Epithelial cell of esophagus (primary cell): ENCODE measurements at places on chromosomes 13 and 19.

GRCh38 chr19:33052352-33052972 is 12.2 kb downstream of the RHPN2 start:
- peak; percentile 77 for DNase-seq

GRCh38 chr19:41303954-41304353 is 6.0 kb upstream of the CCDC97 start:
- DNase-seq, result no peak

- no peak for DNase-seq
These were observed 6.1 kb upstream of the CEACAM7 start for GRCh38 chr19:41694196-41694595.

DNA sequence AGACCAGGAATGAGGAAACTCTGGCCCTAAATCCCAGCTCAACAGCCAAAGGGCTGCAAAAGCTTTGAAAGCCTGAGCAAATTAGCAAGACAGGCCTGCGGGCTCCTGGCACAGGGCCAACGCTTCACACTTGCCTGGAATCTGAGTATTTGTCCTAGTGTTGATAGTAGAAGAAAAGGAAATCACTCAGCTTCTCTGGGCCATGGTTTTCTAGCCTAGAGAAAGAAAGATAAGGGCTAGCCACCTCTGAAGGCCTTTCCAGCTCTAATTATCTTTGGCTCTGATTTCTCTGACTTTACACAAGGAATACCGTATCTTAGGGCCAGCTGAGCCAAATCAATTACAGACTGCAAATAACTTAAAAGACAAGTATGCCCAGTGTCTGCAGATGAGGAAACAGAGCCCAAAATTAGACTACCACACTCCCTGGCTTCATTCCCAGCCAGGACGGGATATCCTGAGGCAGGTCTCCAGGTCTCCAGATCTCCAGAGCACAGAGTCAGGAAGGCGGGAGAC is 69.6 kb downstream of the STK24 start:
- peak; percentile 77 for DNase-seq

GRCh38 chr13:32063619-32064233 is 32.2 kb downstream of the FRY start:
- no peak for DNase-seq

DNA sequence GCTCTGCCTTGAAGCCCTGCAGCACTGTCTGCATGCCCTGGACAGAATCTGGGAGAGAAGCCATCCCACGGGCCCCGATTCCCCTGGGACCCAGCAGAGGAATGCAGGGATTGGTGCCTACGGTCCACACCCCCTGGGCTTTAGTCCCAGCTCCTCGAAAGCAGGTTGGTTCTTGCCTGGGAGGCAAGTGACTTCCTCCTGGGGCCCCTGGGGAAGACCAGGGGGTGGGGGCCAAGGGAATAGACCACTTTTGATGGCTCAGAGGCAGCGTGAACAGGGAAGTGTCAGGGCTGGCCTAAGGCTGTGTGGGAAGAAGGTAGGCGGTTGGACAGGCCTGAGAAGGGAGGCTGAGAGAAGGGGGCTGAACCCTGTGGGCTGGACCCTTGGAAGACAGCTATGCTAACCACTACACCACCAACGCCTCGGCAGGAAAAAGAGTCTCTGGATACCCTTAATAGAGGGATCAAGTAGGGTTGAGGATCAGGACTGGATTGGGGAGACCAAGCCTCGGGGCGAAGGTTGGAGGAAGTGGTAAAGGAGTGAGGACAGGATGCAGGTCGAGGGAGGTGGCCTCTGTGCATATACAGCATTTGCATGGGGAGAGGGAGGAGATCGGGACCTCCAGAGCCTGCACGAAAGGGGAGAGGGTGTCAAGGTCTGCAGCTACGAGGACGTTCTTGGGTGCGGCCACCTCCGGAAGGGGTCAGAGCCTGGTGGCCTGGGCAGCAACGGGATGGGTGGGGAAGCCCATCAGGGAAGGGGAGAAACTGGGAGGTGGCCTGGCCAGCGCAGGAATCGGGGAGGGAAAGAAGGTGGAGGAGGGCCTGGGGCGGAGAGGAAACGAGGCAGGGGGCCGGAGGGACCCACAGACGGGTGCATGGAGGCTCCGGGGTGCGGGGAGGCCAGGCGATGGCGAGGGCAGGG is 709 bp downstream of the DPP9 start:
- peak; percentile 61 for DNase-seq

GRCh38 chr13:100818711-100819110 is 144.1 kb upstream of the TMTC4 start:
- no peak for DNase-seq

GRCh38 chr13:110132225-110132982 is 174.6 kb downstream of the COL4A1 start:
- no peak for DNase-seq

GRCh38 chr13:19155321-19155861 is 26.2 kb downstream of the TUBA3C start:
- DNase-seq, result no peak

DNA sequence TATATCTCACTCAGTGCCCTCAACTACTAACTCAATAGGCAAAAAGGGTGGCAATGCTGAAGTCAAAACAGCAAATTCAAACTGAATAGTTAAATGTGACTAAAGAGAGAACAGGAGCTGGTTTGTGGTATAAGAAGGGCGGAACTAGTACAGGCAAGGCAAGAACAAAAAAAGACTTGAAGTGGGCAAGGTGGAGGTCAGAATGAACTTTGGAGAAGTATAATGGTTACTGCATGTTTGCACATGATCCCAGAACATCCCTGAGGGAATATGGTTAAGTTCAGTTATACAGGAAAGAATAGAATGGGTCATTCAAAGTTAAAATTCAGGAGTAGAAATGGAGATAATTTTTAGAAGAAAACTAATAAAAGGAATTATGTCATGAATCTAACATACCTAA is 85.5 kb downstream of the DIAPH3 start:
- DNase-seq, result peak; percentile 27

GRCh38 chr13:113853518-113854237 is 10.2 kb downstream of the GAS6 start:
- no peak for DNase-seq

GRCh38 chr19:31214997-31215396 is 134.2 kb downstream of the TSHZ3 start:
- DNase-seq, result peak; percentile 63

- no peak for DNase-seq
These were observed 9.1 kb downstream of the ATP8A2 start for GRCh38 chr13:25380741-25381324.
